ENCODE measurements at places on chromosomes 7 and 10.

DNA sequence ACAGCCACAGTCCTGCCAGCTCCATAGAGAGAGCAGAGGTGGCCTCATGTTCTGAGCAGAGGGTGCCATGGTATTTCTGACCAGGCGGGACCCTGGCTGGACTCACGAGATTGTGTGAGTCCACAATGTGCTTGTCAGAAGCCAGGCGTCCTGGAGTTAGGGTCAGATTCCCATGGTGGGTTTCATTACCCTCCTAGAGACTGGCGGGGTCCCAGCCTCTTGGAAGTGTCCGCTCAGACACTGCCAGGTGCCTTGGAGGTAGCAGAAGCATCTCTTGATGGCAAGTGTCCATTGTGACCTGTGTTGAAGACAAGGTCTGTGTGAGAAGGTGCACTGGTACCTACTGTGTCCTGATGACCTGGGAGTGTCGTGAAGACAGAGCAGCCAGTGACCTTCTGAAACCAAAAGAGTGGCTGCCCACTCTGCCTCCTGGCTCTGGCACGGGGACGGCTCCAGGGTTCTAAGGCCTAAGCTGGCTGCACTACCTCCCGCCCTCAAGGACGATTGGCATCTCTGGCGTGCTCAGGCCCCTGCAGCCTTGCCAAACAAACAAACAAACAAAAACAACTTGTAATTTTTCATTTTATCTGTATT lies 56.8 kb downstream of the MGMT start:
- DNase-seq, result no peak

DNA sequence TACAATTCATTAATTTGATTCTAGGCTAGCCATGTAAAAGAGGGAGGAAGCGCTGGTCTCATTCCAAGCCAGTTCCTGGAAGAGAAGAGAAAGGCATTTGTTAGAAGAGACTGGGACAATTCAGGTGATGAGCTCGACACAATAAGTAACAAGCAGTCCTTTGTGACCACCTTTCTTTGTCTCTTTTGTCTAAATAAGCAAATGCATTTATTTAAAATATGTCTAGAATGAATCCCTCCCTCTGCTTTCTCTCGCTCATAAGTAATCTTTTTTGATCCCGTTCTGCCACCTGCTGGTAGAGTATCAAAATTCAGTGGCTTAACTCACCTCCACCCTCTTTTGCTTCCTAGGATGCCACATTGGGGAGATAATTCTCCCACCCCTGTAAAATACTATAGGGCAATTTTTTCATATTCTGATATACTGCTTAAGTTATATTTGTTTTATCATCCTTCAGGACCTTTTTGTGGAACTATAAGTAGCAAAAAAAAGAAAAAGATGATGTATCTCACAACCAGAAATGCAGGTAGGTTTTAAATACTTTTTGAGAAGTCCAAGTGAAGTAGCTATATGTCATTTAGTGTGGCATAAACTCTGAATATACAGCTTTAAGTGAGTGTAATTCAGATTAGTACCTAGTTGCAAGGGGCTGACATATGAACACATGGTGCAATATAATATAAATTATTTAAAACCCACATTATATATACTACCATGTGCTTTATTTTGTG lies 91.5 kb downstream of the GSDME start:
- DNase-seq, result peak; percentile 14

GRCh38 chr10:28892818-28893547 lies 215.7 kb downstream of the BAMBI start:
- peak; percentile 58 for DNase-seq

GRCh38 chr10:71889388-71889987 lies 38.4 kb upstream of the PSAP start:
- no peak for DNase-seq

DNA sequence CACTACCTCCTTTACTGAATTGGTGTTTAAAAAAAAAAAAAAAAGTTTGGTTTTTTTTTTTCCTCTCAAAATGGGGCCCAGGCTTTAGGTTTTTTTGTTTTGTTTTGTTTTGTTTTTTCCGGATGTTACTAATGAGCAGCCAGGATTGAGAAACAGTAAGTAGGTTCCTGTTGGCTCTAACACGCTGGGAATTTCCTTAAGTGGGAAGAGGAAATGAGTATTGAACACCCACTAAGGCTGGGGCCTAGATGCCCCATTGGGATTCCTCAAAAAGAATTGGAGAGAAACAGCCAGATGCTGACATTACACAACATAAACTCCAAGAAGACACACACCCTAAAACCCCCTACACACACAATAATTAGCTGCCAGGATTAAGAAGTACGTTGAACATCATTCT lies 102.2 kb upstream of the NANOS1 start:
- DNase-seq, result no peak

DNA sequence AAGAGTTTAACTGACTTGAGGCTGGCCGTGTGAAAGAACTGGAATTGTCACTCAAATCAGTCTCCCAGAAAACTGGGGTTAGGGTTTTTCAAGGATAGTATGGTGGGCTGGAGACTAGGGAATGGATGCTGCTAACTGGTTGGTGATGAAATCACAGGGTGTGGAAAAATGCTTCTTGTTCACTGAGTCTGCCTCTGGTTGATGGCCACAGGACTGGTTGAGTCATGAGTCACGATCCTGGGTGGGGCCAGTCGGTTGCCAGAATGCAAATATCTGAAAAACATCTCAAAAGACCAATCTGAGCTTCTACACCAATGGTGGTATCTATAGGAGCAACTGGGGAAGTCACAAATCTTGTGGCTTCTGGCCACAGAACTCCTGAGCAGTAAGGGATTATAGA lies 16.3 kb upstream of the BAMBI start:
- DNase-seq, result peak; percentile 58

- no peak for DNase-seq
Measured at GRCh38 chr10:61721431-61721830, 58.7 kb downstream of the CABCOCO1 start.

- no peak for DNase-seq
Measured at GRCh38 chr10:50538555-50539398, 85.0 kb downstream of the SGMS1 start.

DNA sequence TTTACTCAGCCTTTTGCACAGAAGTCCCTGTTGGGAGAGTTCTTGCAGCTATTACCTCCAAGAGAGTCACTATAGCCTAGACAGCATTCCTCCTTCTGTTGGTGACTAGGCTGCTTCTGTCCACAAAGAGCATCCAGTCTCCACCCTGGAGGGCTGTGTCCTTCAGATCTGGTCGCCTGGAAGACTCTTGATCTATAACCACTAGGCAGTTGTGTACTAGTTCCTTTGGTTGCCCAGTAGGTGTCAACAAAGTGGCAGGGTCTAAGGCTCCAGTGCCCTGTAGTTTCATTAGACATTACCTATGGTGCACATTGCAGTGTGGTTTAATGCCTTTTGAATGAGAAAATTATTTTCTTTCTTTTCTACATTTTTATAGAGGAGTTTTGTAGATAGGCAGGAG lies 11.3 kb upstream of the AKR1C2 start:
- no peak for DNase-seq

DNA sequence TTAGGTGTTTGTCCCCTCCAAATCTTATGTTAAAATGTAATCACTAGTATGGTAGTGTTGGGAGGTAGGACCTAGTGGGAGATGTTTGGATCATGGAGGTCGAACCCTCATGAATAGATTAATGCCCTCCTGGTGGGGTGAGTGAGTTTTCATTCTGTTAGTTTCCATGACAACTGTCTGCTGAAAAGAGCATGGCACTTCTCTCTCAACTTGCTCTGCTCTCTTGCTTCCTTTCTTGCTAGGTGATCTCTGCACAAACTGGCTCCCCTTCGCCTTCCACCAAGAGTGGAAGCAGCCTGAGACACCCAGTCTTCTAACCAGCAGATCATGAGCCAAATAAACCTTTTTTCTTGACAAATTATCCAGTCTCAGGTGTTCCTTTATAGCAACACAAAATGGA lies 853.9 kb downstream of the SORCS1 start:
- no peak for DNase-seq

GRCh38 chr7:74182453-74183090 lies 8.4 kb downstream of the EIF4H start:
- DNase-seq, result no peak

GRCh38 chr7:143354965-143355364 lies 7.5 kb downstream of the FAM131B start:
- DNase-seq, result no peak

DNA sequence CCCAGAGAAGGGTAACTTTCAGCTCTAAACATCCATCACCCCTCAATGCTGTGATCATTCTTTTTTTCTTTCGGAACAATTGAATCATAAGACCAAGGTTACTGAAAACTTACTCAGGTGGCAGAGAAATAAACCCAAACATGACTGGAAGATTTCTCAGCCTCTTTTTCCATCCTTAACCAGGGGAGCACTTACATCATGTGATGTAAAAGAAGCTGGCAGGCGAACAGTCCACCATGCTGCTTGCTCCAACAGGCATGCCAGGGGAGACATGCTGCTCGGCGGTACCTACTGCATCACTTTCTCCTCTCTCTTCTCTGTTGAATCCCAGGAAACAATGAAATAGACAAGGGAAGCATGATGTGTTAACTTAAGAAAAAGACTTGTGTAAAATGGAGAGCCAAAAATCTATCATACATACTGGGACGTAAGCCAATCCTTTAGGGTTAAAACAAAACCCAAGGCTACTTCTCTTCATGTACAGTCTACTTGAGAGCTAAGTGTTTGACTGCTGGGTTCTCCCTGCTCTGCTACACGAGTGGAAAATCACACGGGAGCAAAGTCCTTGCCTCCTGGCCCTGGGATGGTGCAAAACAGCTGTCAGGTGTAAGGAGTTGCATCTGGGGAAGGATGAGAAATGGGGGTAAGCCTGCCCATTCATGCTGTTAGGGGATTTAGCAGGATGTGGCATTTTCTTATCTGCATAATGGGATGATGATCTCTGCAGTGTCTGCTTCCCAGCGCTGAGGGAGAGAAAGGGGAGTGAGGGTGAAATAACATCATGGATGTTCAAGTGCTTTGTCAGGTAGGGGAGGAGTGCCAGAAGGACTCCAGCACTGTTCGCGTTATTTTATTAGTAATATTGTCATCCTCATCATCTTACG lies 64.3 kb upstream of the ZNF438 start:
- DNase-seq, result no peak

- no peak for DNase-seq
Measured at GRCh38 chr7:72445075-72445474, 32.9 kb upstream of the CALN1 start.

- DNase-seq, result no peak
Measured at GRCh38 chr10:48216744-48217143, 57.8 kb downstream of the FRMPD2 start.

DNA sequence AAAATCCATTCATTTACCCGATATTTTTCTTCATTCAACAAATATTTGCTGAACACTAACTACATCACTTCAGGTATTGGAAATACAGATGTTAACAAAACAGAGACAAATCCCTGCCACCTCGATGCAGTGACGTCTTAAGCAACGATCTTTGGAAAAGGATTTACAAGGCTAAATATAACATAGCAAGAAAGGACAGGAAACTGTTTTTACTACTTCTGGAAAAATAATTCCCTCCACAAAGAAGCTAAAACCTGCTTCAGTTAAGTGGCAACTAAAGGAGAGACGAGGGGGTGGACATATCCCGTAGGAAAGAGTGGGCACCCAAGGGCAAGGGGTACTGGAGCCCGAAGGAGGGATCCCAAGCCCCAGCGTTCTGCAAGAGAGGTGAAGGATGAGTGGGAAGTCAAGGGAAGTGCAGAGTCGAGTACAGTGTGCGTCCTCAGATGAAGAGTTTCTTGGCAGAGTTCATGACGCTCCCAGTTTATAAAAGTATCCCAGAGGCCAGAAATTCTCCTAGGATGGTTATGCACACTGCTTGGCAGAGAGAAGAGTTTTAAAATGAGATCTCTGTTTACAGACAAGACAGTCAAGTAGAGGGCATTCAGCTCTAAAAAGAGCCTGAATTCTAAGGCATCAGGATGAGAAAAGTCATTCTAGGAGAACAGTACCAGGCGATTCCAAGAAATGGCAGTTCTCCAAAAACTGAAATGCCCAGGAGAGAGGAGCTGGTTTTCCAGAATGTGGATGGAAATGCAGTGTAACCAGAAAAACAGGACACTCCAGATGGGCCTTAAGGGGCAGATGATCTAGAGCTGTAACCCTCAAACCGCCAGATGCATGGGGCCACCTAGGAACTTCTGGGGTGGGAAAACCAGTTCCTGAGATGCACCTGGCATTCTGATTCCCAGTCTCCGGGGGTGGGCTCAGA lies 97.3 kb downstream of the GRB10 start:
- DNase-seq, result no peak

DNA sequence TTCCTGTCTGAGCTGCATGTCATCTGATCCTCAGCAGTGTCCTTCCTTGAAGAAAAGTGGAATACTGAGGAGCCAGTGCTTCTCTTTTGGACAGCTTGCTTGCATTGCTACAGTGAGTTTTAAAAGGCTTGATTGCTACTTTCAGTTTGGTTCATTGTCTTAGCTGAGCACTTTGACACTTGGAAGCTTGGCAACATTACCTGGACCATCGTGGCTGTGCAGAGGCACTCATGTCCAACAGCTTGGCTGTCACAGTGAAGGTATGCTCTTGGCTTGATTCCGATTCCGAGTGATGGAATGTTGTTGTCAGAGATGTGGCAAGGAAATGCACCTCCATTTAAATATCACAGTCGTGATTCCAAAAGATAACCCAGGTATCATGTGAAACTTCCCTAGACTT lies 102.4 kb downstream of the FAS start:
- no peak for DNase-seq

- no peak for DNase-seq
Measured at GRCh38 chr10:125118011-125118611, 42.3 kb downstream of the CTBP2 start.

DNA sequence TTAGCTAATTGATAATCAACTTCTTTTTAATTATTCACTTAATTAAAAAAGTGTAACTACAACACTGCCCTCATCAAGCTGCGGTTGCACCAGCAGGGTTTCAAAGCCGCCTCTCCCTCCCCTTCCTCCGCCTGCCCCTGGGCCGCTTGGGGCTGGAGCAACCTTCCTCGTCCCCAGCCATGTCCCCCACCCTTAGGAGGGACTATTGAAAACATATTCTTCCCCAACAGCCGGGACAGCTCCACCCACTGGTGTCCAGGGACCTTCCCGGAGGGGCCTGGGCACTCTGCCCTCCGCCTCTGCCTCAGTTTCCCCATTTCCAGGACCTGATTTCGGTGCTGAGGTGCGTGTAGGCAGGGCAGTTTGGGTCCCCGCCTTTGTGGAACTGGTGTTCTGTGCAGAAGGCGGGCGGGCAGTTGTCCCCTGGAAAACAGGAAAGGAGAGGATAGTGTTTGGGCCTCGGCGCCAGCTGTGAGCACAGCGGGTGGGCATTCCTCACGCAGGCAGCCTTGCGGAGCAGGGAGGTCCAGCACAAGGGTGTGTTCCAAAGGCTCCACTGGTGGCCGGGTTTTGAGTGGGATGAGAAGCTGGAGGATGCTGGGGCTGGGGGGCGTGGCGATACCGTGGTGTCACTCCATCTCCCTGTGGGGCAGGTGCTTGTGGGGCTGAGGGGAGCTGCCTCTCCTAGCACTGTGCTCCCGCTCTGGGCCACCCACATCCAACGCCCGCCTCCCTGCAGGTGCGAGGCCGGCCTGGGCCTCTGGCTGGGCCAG lies 15.7 kb downstream of the UNCX start:
- no peak for DNase-seq

GRCh38 chr7:5827755-5828154 lies 46.3 kb upstream of the RNF216 start:
- no peak for DNase-seq
